Foreskin keratinocyte (primary cell): ENCODE measurements at places on chromosomes 6 and 20. TPM values are rescaled to one million over a fixed set of nuclear protein-coding genes. Genes with fewer than 3 reads are reported as not detected.

DNA sequence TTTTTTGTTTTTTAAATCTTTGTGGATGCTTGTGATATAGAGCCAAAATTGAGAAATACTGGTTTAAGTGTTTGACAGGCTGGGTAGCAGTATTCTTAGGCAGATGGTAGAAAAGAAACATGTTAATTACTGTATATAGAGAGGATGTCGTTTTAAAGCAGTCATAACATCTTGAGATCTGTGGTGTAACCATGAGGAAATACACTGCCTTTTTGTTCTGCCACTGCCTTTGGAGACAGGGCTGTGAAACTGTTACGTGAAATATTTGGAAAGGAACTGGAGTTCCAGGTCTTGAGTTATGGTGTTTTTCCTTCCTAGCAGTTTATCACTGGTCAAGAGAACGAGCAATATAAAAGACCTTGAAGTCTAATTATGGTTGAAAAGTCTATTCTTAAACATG is 19.5 kb downstream of the STXBP5 start:
- no peak for DNase-seq

DNA sequence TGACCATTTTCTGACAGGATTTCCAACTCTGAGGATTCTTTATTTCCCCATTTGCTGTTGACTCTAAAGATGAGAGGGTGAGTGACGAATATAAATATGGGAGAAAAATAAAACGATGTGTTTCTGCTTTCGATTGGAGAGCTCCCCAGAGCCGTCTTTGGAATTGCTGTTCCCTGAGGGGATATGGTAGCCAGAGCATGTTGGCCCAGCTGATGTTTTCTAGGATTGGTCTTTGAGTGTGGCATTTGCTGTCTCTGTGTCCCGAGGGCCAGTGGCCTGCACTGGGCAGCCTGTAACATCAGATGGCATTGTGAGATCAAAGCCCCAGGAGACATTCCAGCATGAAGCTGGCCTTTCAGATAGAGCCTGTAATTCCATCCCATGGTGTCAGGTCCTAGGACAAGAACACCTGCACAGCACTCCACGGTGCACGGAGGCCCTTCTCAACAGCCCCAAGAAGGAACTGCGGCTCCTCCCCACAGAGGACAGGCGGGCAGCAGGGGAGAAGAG is 26.7 kb downstream of the PKIG start:
- DNase-seq: no peak

GRCh38 chr6:21001736-21002135 is 467.5 kb downstream of the CDKAL1 start:
- no peak for DNase-seq

GRCh38 chr20:46011631-46012482 is 3.1 kb downstream of the MMP9 start:
- DNase-seq: no peak

GRCh38 chr20:41155261-41155660 is 17.9 kb downstream of the PLCG1 start:
- no peak for DNase-seq

GRCh38 chr20:58025233-58025632 is 203.2 kb downstream of the ANKRD60 start:
- DNase-seq: no peak

GRCh38 chr6:53042112-53042511 is 23.1 kb upstream of the FBXO9 start:
- peak; percentile 81 for DNase-seq

DNA sequence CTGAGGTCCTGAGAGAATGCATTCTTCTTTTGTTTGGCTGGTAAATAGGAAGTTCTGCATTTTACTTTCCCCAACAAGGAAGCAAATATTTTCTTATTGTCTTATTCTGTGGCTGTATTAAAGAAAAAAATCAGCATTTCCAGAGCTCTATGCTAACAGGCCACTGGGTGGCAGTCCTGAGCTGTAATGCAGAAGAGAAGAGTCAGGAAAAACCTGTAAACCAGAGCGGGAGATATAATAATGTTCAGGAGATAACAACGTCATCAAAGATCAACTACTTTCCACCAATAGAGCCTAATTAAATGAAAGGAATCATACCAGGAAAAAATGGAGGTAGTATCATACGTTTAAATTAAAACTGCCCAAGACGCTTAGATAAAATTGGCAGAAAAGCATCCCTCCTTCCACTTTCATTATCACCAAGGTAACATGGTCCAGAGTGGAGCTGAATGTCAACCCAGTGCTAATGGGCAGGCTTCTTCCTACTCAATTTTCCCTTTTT is 55.6 kb upstream of the CARMIL1 start:
- no peak for DNase-seq

GRCh38 chr6:4180652-4181255 is 45.4 kb upstream of the ECI2 start:
- no peak for DNase-seq

GRCh38 chr6:16168121-16168520 is 39.2 kb downstream of the MYLIP start:
- DNase-seq: no peak

GRCh38 chr6:150694889-150695288 is 95.2 kb downstream of the PLEKHG1 start:
- no peak for DNase-seq

DNA sequence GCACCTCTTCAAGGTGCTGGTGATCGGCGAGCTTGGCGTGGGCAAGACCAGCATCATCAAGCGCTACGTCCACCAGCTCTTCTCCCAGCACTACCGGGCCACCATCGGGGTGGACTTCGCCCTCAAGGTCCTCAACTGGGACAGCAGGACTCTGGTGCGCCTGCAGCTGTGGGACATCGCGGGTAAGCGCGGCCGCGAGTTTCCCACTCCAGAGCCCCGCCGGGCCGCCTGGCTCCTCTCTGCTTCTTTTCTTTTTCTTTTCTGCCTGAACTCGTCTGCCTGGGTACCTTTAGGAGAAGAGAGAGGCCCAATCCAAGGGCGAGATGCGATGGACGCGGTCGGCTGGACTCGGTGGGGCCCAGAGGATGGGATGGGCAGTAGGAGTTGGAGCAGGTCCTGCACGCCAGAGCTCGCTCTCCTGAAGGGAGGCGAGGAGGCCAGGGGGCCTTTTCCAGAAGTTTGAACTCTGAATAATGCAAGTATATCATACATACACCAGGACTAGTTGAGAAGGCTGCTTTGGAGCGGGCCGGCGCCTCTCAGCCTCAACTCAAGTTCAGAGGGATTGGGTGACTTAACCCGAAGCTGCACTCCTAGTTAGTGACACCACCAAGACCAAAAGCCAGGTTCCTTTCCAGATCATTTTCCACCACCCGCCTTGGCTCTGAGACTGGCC is 445 bp downstream of the RAB32 start:
- DNase-seq: peak; percentile 58

DNA sequence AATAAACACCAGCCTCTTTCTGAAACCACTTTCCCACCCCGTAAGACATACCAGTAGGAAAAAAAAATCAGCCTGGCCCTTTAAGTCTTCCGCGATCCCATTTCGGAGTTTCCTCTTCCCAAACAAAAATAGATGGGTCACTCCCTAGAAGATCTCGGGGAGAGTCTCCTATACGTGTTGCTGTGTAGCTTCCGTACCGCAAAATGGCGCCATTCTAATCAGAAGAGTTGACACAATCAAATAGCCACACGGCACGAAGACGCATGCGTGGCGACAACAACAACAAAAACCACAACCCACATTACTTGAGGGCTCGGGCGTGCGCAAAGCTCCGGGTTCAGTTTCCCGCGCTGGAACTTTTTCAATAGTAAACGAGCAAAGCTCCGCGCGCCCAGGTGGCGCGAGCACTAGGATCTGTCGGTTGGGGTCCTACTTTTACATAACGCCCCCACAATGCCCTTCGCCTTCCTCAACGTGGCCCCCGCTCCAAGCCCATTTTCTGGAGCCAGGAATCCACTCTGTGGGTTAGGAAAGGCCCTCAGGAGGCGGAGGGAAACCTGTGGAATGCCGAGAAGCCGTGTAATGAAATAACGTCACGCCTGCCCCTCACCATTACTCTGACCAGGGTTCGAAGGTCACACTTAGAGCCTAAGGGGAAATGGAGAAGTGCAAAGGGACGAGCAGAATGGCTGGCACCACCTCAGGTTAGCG is at the start of gene GPANK1:
GPANK1 (minus strand) TSS at position 208 of the 711 bp plus-strand sequence. CDS start 519 bp downstream, outside the sequence.
- peak; percentile 94 for DNase-seq

DNA sequence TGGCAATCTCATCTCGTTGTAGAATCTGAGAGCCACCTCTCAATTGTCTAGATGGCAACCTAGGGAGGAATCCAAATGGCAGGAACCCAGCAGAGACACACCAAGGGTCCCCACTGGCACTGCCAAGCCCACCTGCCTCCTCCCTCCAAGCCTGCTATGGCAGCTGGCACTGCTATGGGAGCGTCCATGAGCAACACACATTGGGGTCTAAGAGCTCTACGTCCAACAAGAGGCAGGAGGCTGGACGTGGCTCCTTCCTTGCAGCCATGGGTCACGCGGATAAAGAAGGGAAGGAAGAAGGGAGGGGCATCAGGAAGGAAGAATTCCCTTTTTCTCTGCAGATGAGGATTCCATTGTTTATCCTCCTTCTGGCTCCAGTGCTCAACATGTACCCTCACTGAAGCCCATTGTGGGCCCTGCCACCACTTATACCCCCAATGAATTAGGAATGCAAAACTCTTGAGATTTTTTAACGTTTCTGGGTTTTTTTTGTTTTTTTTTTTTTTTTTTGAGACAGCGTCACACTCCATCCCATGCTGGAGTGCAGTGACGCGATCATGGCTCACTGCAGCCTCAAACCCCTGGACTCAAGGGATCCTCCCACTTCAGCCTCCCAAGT is 17.3 kb downstream of the ATP9A start:
- no peak for DNase-seq

DNA sequence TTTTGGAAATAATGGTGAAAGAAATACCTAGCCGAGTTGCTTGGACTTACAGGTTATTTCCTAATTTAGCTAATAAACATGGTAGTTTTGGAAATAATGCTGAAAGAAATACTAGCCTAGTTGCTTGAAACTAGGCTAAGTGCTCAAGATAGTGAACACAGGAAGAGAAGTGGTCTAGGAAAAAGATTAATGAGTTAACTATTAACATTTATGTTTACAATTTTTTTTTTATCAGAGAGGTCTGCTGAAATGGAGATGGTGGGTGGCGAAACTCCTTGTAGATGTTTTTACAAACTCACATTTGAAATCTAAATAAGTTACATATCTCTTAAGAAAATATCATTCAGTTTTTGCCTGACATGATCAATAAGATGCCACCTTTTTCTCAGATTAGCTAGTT is 39.2 kb downstream of the MAPK14 start:
- DNase-seq: no peak

- DNase-seq: no peak
These were observed 44.2 kb upstream of the SNAP25 start for GRCh38 chr20:10174400-10174799.

- no peak for DNase-seq
These were observed 38.6 kb downstream of the OVOL2 start for GRCh38 chr20:18019068-18019467.

GRCh38 chr20:2807019-2807418 is 6.6 kb upstream of the CPXM1 start:
- DNase-seq: no peak

GRCh38 chr6:89154131-89154530 is 8.3 kb downstream of the PM20D2 start:
- DNase-seq: no peak

GRCh38 chr6:91697010-91697695 is 1110.3 kb upstream of the MAP3K7 start:
- peak; percentile 81 for DNase-seq

Gene IMPG1
- not detected in 2 replicates for polyA plus RNA-seq

Gene SIRPD
- not detected in 2 replicates for polyA plus RNA-seq

Gene CALHM4
- 0.17 and 0.19 TPM in 2 replicates for polyA plus RNA-seq

Gene SLC52A3
- 1.5 and 1.7 TPM in 2 replicates for polyA plus RNA-seq

Gene ZNF165
- 3.6 and 5.7 TPM in 2 replicates for polyA plus RNA-seq
